ENCODE measurements at places on chromosomes 2 and 18. TPM values are rescaled to one million over a fixed set of nuclear protein-coding genes. Genes with fewer than 3 reads are reported as not detected.

The ABCB11 gene
- not detected for polyA plus RNA-seq

The METTL8 gene
- polyA plus RNA-seq, result 17.2 TPM

The GNAL gene
- polyA plus RNA-seq, result 5.1 TPM

The PTPN18 gene
- polyA plus RNA-seq, result 22.0 TPM

The LAMA3 gene
- 3.1 TPM for polyA plus RNA-seq

The AAK1 gene
- 25.4 TPM for polyA plus RNA-seq

The SERPINB7 gene
- 0.47 TPM for polyA plus RNA-seq

The RSAD2 gene
- 2.8 TPM for polyA plus RNA-seq

The TOGARAM2 gene
- 0.15 TPM for polyA plus RNA-seq

The ADRA2B gene
- 5.1 TPM for polyA plus RNA-seq

The TNFAIP6 gene
- polyA plus RNA-seq, result 2.7 TPM

The FER1L5 gene
- 1.3 TPM for polyA plus RNA-seq

The INPP4A gene
- 19.1 TPM for polyA plus RNA-seq

The SERPINB12 gene
- not detected for polyA plus RNA-seq

The SNED1 gene
- polyA plus RNA-seq, result 10.8 TPM

The DAPL1 gene
- 28.4 TPM for polyA plus RNA-seq

The TUBA4B gene
- polyA plus RNA-seq, result 0.61 TPM

The POTEC gene
- polyA plus RNA-seq, result not detected

Measured in left renal pelvis (tissue), 4 donors.